Activated T-helper 2 cell treated with anti-CD3 and anti-CD28 coated beads, Interferon-gamma antibody, Interleukin-2, Interleukin-4, amounts not matched to agents 10 μg/mL and 5 μg/mL and 100 μg/mL, durations not matched to agents 14 hours and 24 hours and 36 hours (primary cell): ENCODE measurements at places on chromosomes 2 and 18.

DNA sequence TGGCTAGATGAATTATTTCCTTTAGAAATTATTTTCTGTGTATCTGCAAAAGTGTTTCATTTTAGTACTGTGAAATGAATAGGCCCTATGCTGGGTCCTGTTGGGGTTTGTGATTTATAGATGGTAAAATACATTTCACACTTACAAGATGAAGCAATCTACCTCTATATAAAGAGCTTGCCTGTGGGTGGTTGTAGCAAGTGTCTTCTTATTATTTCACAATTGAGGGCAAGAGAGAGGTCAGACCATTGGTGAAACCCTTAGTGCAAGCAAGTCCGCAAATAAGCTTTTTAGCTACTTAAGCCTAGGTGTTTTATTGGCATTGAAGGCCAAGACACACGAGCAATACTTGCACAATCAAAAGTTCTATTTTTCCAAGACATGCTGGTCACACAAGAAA, 153.1 kb downstream of the FMNL2 start:
- no peak for DNase-seq

DNA sequence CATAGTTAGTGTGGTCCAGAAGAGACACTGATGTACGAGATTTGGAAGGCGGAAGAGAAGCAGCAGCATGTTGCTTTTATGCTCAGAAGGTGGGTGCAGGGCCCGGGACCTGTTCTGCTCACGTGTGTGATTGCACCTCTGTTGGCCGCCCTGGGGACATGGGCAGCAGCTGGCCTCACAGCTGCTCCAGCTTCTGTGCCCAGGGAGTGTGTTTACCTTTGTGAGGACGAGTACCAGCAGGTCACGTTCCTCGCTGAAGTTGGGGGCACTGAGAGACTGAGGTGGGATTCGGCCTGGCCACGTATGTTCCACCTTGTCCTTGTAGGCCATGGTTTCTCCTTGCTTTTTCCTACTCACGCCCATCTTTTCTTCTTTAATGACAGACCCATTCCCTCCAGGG, 86.3 kb downstream of the PMAIP1 start:
- DNase-seq = no peak

GRCh38 chr2:159409116-159409800, 122.8 kb upstream of the WDSUB1 start:
- DNase-seq = no peak

- no peak for DNase-seq
Observed at GRCh38 chr2:36753706-36754221, 57.3 kb downstream of the VIT start.

- DNase-seq = no peak
Observed at GRCh38 chr18:79314838-79315388, 80.8 kb upstream of the NFATC1 start.

DNA sequence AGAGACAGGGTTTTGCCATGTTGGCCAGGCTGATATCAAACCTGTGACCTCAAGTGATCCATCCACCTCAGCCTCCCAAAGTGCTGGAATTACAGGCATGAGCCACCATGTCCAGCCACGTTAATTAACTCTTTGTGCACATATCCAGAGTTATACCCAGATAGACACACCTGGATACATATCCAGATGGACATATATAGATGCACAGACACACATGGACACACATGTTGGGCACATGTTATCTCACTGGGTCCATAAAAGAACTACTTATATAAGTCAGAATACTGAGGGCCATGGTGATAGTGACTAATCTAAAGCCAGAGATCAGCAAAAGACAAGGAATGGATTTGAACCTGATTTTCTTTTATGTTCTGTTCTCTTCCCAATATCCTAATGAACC, 158.6 kb downstream of the IRS1 start:
- DNase-seq = no peak

- DNase-seq = no peak
Observed at GRCh38 chr2:219542931-219543595, 546 bp downstream of the CHPF start.

DNA sequence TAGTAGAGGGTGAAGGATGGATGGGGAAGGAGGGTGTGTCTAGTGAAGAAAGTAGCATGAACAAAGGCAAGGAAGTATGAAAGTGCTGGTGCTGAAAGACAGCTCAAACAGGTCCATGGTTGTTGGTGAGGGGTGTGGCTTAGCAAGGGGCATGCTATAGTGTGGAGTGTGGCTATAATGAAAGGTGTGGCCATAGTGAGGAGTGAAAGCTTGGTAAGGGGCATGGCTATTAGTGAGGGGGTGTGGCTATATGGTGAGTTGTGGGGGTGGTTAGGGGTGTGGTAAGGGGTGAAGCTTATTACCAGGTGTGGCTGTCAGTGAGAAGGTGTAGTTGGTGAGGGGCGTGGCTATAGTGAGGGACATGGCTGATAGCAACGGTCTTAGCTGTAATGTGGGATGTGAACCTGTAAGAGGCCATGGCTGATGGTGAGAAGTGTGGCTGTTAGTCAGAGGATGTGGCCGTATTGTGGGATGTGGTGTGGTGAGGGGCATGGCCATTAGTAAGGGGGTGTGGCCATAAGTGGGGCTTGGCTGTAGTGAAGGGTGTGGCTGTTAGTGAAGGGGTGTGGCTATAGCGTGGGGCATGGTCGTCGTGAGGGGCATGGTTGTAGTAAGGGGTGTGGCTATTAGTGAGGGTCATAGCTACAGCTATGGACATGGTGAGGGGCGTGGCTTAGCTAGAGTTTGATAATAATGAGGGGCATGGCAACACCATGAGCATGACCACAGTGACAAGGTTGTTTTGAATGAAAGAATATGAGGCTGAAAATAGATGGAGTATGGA, 549.6 kb downstream of the FBXO15 start:
- no peak for DNase-seq

- no peak for DNase-seq
Observed at GRCh38 chr2:63580651-63581297, 7.5 kb downstream of the WDPCP start.

DNA sequence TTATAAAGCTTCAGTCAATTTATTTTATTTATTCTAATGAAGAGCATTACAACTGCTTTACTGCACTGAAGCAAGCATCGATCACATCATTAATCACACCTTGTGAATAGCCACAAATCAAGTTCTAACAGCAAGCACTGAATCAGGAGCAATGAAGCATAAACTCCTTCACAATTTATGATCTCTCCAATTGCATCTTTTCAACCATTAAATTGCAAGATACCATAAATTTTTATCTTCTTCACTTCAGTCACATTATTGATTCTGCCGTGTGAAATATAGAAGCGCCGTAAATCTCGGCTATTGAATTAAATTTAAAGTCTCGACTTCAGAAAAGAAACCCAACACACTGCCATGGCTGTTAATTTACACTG, 298.7 kb downstream of the CDCA7 start:
- no peak for DNase-seq

GRCh38 chr18:10713409-10713808, 187.6 kb downstream of the NAPG start:
- no peak for DNase-seq
